NCI-H2029 (cell line): ENCODE measurements at places on chromosomes 4 and X.

GRCh38 chr4:92714640-92715039 lies 410.9 kb downstream of the GRID2 start:
- no peak for DNase-seq

- DNase-seq, result peak; percentile 32
Measured at GRCh38 chr4:122329876-122330565, 48.8 kb upstream of the ADAD1 start.

DNA sequence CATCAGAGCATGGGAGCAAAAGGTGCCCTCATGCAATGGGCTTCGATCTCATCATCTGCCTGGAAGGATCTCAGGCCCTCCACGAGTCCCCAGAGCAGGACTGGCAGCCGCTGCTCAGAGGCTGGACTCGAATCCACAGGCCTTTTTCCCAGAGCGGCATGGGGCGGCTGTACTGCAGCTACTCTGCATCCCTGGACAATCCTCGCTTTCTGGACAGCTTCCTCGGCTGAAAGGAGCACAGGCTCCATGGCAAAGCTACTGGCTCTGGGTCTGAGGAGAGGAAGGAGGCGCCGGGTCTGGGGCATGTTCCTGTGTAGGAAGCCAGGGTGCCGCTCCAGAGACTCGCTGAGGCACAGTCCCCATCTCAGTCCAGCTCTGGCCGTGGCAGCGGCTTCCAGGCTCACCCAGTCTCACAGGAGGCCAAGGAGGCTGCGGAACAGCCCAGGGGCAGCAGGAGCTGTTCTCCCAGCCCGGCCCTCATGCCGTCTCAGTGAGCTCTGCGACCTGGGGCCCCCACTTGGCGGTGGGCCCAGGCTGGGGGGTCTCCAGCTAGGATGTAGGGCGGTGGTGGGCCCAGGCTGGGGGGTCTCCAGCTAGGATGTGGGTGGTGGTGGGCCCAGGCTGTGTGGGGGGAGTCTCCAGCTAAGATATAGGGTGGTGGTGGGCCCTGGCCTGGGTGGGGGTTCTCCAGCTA lies 2.7 kb upstream of the SPON2 start:
- no peak for DNase-seq

GRCh38 chr4:139875411-139875825 lies 209.8 kb downstream of the MGST2 start:
- DNase-seq, result peak; percentile 95

DNA sequence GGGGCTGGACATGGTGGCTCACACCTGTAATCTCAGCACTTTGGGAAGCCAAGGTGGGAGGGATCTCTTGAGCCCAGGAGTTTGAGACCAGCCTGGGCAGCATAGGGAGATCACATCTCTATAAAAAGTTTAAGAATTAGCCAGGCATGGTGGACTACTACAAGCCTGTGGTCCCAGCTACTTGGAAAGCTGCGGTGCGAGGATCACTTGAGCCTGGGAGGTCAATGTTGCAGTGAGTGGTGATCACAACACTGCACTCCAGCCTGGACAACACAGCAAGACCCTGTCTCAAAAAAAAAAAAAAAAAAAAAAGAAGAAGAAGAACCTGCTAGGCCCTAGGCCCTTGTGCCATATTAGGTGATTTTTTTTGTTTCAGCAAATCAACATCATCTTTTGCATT lies 12.2 kb downstream of the SRD5A3 start:
- no peak for DNase-seq

DNA sequence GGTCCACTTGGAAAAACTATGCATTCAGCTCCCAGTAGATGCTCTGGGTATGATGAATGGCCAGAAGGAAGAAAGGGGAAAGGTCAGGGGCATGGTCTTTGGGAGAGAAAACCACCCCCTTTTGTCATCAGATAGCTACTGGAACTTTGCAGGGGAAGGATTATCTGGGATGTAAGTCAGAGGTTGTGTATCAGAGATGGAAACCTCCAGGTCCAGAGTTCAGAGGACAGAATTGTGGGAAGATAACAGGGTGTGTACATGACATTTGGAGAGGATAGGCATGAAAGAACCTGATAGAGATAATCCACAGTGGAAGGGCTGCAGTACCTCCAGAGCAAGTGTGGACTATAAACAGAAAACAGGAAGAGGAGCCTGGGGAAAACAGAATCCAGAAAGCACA lies 262.7 kb downstream of the SPRY1 start:
- no peak for DNase-seq

DNA sequence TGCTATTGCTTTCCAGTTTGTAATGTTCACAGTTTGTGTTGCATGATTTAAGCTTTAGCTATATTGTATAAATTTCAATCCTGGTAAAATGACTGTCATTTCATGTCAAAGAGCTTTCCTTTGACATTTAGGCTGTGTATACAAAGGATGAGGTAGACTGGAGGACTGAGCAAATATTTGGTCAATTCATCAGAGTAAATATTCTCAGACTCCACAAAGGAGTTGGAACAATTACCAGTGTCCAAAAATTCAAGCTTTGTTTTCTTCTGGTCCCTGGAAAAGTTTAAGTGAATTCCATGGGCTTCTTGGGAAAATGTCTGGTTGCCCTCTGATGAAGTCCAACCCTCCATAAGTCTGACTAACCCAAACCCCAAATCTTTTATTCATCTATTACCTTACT lies 682.4 kb downstream of the DACH2 start:
- DNase-seq, result no peak

DNA sequence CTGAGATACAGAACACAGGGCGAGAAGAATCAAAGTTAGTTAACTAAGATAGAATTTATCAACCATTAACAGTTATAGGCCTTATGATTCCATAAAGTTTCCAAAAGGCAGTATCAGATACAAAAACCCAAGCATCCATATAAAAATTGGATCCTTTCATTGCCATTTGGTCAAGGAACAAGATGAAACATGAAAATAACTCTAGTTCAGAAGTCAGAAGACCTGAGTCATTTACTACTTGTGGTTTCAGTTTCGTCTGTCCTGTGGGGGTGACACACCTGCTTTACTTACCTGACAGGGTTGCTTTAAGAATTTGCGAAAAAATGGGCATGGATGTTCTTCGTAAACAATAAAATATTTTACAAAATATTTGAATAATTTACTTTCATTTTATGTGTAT lies 130.8 kb downstream of the ANAPC10 start:
- DNase-seq, result no peak

DNA sequence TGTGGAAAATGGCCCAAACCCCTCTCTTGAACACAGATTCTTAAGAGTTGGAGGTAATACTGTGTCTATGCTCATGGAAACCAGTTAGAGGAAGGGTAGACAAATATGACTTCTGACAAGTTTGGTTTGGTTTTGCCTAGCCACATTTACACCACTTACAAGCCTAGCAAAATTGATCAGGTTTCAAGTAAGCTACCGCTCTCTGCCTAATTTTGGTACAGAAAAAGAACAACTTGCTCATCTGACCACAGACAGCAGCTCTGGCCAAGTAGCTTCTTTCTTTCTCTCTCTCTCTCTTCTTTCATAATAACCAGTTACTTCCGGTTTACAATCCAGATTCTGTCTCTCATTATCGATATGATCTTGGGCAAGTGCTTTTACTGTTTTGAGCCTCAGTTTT lies 260.0 kb downstream of the GLUD2 start:
- no peak for DNase-seq

DNA sequence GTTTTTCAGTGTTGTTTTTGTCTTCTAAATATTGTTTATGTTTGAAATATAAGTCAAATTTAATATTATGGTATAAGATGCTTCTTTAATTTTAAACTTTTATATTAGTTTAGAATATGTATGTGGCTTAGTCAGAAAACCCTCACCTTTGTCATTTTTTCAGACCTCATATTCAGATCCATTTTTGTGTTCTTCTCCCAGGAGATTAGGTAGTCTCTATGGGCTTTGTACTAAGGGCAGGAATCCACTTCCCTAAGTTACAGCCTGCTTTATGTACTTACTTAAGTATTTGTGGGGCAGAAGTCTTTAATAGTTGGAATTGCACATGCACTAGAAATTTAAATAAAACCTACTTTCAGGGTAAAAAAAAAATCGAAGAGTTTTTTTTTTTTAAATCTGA lies 63.5 kb upstream of the TENM3 start:
- DNase-seq, result no peak

DNA sequence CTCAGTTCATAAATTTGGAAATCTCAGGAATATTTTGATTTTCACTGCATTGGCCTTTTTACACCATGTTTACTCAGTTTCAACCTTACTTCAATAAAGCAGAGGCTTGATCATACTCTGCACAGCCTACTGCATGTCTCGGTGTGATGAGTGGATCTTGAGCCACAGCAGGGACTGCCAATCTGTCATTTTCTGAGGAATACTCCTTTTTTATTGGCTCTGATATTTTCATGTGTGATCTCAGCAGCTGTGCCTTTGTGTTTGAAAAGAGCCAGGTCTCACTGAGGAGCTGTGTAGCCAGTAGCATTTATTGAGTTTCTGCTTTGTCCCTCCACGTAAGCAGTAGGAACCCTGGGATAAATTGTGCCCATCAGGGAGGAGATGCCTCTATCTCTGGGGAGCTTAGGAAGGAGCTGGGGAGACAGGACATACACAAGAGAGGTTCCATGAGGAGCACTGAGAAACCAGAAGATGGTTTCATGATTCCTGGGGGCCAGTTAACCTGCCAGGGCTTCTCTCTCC lies 18.9 kb upstream of the TRIM2 start:
- DNase-seq, result no peak

DNA sequence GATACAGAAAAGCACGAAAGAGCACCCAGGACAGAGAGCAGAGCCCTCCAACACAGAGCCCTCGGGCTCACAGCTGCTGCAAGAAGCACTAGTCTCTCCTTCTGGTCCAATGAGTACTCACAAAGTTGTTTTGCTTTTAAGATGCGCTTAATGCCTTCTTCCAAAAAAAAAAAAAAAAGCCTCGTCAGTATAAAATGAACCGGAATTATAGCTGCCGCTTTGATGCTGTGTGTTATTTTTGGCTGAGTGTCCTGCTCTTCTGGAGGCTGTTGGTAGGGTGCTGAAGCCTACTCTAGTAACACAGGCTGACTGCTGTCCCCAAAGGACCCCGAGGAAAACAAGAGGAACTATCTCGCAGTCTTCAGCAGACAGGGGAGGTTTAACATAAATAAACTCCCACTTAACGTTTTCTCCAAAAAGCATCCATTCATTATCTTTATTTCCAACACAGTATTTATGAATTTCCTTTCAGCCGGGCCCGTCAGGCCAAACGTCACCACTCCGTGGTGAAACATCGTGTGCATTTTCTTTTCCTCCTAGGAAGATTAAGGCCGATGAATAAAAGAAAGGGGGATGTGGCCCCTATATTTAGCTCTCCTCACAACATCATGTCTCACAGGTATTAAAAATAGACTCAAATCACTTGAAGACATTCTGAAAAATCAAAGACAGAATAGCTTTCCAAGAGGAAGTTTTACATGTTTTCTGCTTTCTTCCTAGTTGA lies 213.7 kb upstream of the PPARGC1A start:
- peak; percentile 1 for DNase-seq

DNA sequence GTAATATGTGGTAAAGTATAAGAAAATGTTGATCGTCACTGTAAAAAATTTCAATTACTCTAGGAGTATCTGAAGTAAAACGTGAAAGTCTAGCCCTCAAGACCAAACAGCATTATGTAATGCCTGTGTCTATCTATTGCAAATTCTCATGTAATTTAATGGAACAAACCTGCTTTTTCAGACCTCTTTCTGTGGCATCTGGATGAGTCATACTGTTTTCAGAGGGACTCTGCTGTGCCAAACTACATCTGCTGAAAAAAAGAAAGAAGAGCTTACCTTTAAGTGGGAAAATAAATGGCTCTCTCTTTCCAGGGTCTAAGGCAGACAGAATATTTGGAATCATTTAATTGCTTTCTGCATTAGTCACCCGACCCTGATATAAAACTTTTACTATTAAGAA lies 89.8 kb upstream of the ARMCX2 start:
- DNase-seq, result no peak

DNA sequence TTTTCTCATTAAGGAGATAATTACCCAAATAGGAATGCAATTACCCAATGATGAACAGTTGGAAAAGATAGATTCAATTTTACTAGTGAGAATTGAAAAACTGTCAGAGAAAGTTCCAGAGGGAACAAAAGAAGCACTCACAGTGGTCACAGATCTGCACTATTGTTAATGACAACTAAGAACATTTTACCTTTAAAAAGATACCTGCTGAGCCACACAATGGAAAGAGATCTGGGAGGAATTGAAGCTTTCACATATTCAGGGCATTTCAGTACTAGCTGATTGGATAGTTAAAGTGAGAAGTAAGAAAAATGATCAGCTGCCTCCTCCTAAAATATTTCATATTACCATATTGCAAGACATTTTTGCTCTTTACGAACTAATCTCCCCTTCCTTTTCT lies 1822.2 kb downstream of the STIM2 start:
- no peak for DNase-seq

GRCh38 chr4:83858131-83858530 lies 322.2 kb downstream of the GPAT3 start:
- no peak for DNase-seq

DNA sequence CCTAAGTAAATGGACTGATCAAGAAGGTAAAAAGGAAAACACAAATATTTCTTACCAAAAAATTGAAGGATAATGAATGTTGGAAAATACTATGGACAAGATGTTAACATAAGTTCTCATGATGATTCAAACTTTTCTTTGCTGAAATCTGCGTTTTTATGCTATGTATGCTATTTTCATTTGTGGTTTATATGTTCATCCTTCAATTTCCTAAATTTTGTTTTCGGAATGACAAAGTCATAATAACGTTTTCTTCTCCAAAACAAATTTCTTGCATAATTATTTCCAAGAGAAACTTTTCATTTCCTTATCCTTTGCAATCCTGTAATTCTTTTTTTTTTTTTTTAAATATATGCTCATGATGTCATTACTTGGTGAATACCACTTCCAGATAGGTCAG lies 7.8 kb downstream of the PF4V1 start:
- DNase-seq, result no peak

DNA sequence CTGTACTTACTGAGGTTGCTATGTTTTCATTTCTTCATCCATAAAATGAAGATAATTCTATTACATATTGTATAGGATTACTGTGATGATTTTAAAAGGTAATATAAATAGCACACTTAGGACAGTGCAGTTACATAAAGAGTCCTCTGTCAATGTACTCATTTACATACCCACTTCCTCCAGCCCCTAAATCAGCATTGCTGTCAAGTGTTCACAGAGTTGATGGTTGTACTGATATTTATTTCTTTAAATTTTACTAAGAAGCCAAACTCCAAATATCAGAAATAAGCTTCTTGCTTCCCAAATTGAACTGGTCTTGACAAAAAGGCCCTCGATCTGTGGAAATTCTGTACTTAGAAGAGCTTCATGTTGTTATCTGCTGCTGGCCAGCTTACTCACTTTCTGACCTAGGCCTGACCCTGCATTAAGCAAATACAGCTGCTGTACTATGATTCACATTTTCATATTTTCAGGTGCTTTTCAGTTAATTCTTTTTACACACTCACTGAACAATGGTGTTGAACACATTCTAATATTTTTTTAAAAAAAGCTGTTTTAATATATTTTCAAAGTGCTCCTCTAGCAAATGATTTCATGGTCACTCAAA lies 259.6 kb downstream of the UNC5C start:
- no peak for DNase-seq
